Stimulated activated CD8-positive, alpha-beta memory T cell treated with anti-CD3 and anti-CD28 coated beads, Interleukin-12 subunit alpha, Interleukin-12 subunit beta, amount 100 ng/mL, for 1 hour (primary cell): ENCODE measurements at places on chromosomes 6 and 20.

GRCh38 chr20:62310757-62311121 lies 7.9 kb downstream of the ADRM1 start:
- DNase-seq, result no peak

DNA sequence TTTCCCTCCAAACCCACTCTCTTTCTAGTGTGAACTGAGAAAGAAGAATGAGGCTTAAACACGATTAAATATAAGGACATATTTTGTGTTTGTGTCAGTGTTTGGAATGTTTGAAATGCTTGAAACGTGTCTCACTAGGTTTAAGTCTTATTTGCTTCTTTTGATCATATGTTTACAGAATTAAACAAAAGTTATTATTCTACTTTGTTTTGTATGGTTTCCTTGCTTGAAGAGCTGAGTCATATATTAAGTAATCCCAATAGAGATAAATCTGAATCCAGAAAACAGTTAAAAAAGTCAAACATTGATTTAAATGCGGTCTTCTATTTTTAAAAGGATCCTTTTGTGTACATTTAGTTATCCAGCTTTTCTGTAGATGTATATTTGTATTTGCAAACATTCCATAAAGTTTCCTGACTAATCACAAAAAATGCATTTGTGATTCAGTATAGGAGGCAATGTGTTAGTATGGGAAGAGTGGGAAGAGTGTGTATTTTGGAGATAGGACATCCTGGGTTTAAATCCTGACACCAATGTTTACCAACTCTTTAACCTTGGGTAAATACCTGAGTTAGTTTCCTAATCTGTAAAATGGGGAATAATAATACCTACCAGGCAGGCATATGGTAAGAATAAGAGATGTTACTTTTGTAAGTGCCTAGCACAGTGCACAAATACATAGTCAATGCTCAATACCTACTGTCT lies 72.9 kb downstream of the TSBP1 start:
- no peak for DNase-seq

- no peak for DNase-seq
Measured at GRCh38 chr6:113647143-113647889, 209.8 kb upstream of the MARCKS start.

DNA sequence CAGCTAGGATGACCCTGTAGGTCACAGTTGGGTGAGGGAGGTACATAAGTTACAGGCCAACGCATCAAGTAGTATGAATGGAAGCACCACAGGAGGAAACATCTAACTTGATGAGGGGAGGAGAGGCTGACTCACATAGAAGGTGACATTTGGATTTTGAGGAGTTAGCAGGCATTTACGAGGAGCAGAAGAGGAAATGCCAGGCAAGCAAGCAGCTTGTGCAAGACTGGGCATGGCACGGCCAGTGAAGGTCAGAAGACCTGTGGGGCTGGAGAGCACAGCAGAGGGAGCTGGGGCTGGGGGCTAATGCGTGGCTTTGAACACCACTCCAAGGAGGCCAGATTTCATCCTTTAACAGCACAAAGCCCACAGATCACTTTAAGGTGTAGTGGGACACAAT lies 37.8 kb downstream of the MUC22 start:
- no peak for DNase-seq

DNA sequence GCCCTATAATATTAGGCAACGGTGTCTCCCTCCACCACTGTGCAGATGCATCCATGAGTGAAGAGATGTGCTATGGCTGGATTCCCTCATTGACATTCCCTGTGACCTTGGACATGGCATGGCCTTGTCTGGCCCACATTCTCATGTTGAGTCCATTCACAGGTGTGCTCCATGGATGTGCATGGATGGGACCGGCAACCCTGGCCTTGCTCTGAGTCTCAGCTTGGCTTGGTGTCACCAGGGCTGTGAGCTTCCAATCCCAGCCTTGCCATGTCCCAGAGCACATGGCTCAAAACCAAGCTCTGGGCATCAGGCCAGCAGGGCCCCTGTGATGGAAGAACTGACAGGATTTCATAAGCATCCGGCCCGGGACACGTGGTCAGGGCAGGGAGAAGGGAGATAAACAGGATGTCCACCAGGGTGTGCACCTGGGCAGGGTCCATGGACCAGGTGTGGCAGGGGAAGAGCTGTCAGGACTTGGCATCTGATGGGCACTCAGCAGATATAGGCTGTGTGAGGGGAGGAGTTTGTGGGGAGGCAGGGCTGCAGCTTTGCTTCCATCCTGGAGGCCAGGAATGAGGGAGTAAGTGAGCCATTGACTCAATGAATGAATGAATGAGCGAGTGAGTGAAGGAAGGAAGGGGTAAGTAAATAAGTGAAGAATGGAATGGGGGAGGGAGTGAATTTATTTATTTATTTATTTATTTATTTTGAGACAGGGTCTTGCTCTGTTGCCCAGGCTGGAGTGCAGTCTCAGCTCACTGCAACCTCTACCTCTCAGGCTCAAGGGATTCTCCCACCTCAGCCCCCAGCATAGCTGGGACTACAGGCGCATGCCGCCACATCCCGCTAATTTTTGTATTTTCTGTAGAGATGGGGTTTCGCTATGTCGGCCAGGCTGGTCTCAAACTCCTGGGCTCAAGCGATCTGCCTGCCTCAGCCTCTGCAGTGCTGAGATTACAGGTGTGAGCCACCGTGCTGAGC lies 15.7 kb downstream of the NRSN2 start:
- DNase-seq, result no peak

DNA sequence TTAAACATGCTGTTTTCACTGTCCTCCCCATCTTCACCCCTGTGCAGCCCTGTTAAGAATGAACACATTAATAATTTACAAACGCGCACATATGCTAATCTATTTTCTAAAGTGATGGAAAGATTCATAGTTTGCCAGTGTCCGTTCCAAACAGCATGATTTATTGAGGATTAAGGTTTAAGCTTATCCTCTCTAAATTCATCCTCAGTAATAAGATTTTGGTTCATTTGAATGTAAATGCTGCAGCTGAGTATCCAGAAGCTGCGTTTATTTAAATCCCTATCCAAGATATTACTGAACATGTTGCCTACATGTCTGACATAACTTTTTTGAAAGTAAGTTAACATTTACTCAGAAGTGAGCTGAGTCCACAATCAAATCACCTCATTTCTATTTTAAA lies 42.8 kb upstream of the FAM135A start:
- no peak for DNase-seq

DNA sequence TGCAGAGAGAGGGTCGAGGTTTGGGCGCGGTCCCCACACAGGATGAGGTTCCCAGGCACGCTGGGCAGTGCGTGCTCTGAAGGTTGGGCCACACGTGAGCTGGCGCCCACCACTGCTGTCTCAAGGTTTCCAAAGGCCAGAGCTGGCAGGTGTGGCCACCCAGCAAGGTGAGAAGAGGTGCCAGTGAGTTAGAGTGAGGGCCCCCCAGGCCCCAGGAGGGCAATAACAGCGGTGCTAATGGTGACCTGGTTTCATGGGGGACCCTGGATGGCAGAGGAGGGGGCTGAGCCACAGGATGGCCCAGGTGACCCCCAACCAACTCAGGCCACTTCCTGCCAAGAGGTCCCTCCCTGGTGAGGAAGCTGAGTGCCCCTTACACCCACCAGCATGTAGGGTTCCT lies 185.0 kb downstream of the TAF4 start:
- no peak for DNase-seq
